NCI-H82 (cell line): ENCODE measurements at places on chromosomes 4 and X.
A peak's percentile ranks its signal among the peaks of the same experiment; 100 is the strongest.

DNA sequence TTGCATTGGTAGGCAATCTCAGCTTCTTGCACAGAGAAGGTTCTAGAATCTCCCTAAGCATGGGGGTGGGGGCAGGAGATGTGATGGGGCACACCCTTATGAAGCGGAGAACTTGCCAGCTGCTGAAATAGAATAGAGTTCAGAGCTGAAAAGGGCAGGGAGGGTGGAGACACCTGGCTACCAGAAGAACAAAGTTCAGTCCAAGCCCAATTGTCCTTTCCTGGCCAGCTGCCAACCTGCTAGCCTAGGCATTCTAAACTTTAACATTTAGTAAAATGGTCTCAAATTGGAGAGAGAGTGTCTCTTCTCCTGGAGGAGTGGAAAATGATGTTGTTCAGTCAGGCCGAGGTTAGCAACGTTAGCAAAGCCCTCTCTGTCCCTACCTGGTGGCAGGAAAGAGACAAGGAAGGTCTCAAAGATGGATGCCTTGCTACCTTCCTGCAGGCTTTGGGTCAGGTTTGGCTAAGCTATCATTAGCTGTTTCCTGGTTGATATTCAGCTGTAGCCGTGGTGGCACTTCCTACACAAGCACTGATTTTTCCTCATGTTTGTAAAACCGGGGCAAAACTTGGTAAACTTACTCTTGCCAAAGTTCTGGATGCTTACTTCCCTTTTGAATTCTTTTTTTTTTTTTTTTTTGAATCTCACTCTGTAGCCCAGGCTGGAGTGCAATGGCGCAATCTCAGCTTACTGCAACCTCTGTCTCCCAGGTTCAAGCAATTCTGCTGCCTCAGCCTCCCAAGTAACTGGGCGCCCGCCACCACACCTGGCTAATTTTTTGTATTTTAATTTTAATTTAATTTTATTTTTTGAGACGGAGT, 34.7 kb upstream of the NYX start:
- no peak for DNase-seq

GRCh38 chr4:54482529-54483200, 175.1 kb upstream of the KIT start:
- no peak for DNase-seq

GRCh38 chr4:37685823-37686372, 278 bp downstream of the RELL1 start:
- peak; percentile 44 for DNase-seq

DNA sequence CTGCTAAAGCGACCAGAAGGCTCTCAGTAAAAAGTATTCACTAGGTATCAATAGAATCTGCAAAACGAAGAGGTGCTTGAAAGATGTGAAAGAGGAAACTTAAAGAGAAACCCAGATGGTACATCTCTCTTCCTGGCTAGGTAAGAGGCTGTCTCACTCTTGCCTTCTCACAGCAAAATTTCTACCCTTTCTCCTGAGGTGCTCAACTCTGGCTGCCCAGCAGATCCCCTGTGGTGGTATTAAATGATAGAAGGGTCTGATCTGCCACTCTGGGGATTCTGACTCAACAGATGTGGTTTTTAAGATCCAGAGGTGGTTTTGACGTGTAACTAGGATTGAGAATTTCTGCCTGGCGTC, 14.9 kb upstream of the TSPAN5 start:
- DNase-seq, result no peak
